Cortex of kidney (tissue), 1 donor: ENCODE measurements at places on chromosomes 1 and 21.

GRCh38 chr1:41810446-41810845 is 108.3 kb downstream of the HIVEP3 start:
- DNase-seq, result no peak

GRCh38 chr1:99358770-99359169 is 94.5 kb downstream of the PLPPR4 start:
- DNase-seq, result no peak

GRCh38 chr1:187411118-187411517 is 582.4 kb downstream of the PLA2G4A start:
- DNase-seq, result no peak

- no peak for DNase-seq
Observed at GRCh38 chr21:18989953-18990495, 586.4 kb upstream of the TMPRSS15 start.

DNA sequence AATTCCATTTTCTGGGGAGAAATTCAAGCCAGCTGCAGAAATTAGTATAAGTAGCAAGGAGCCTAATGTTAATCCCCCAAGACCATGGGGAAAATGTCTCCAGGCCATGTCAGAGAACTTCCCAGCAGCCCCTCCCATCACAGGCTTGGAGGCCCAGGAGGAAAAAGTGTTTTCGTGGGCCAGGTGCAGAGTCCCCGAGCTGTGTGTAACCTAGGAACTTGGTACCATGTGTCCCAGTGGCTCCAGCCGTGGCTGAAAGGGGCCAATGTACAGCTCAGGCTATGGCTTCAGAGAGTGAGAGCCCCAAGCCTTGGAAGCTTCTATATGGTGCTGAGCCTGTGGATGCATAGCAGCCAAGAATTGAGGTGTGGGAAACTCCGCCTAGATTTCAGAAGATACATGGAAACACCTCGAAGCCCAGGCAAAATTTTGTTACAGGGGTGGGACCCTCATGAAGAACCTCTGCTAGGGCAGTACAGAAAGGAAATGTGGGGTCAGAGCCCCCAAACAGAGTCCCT is 286.3 kb downstream of the MATN1 start:
- no peak for DNase-seq

GRCh38 chr1:111998332-111998731 is 8.9 kb upstream of the KCND3 start:
- DNase-seq, result no peak

GRCh38 chr1:20469406-20470076 is 16.5 kb downstream of the CAMK2N1 start:
- DNase-seq, result no peak

DNA sequence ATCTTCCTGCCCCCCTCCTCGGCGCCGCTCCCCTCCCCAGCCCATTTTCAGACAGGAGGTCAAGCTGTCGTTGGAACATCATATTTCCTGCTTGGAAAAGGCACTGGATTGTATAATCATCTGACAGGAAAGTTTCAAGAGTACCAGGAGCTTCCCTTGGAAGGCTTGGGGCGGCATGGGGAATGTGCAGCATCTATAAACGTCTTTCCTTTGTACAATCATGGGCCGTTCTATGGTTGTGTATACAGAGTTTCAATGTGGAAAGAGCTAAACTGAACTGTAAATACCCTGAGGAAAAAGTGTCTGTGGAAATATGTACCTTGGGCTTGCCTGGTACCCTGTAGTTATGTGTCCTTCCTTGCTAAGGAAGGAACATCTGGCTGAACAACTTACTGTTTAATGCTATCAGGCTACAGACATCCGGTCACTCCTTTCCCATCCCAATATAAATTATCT is 368.1 kb upstream of the ADGRL2 start:
- no peak for DNase-seq

GRCh38 chr21:35395728-35396127 is 346.6 kb upstream of the RUNX1 start:
- DNase-seq, result no peak

GRCh38 chr21:41916888-41917433 is 36.9 kb downstream of the C2CD2 start:
- DNase-seq, result no peak

- DNase-seq, result no peak
Observed at GRCh38 chr1:2466958-2467554, 9.0 kb upstream of the PLCH2 start.

DNA sequence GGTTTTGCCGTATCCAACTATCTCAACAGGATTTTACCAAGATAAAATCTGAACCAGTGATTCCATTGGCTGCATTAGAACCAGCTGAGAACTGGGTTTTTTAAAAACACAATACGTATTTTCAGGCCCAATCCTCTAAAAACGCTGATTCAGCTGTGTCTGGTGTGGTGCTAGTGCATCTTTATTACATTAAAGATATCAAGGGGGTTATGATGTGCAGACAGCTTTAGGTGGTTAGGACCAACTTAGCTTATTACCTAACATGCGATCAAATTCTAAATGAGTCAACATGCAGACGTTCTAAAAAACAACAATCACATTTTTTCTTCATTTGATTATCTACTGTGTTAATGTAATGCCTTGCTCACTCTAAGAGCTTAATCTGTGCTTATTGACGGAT is 32.0 kb upstream of the EXO1 start:
- DNase-seq, result no peak

- no peak for DNase-seq
Observed at GRCh38 chr1:109664671-109665070, 3.2 kb upstream of the GSTM2 start.

DNA sequence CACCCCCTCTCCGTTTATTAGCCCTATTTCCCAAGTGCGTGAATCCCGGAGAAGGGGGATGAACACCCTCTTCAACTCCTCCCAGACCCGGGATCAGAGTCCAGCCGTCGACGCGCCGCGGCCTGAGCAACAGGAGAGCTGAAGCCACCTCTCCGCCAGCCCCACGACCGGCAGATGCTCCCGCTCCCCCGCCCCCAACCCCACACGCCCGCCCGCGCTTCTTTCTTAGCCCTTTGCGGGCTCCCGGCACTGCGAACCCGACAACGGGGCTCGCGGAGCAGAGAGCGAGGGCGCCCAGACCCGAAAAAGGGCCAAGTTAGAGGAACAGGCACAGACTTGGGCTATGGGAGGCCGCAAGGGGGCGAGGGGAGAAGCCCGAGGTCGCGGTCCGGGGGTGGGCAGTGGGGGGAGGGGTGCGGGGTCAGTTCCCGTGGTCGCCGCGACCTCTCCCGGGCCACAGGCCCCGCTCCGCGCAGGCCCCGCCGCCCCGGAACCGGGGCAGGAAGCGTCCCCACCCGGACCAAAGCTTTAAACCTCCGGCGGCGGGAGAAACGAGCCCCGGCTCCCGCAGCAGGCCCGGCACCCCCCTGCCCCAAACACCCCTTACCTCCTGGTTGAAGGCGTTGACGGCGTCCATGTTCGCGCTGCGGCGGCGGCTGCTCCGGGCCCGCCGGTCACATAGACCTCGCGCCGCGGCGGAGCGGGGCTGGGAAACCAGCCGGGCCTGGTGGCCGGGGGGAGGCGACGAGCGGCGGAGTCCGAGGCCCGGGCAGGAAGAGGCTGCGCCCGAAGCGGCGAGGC is 662 bp downstream of the SCAF4 start:
- no peak for DNase-seq

GRCh38 chr1:24544239-24544638 is 11.6 kb upstream of the NCMAP start:
- DNase-seq, result no peak

DNA sequence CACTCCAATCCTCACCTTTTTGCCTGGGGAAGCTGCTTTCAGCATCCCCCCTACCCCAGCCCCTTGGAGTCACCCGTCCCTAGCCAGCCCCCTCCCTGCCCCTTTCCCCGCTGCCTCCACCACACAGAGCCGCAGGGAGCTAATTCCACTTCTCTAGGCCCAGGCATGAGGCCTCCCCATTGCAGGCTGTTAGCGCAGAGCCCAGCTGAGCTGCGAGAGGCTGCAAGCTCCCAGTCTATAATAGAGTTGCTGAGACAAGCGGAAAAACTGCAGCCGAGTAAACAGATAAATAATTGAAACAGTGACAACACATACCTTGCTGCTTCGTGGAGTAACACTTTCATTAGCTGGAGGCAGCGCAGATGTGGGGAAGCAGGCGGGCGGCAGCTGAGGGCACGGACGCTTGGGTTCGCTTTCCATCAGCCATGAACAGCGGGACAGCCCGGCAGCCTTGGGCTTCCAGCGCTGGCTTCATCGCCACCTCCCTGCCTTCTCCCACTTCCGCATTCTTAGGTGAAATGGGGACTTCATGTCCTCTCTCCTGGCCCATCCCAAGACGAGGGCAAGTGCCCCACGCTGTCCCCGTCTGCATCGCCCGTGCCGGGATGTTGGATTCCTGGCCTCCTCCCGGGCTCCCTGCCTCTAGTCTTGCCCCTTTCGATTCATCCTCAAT is 183.3 kb downstream of the IGSF21 start:
- DNase-seq, result no peak

GRCh38 chr1:16133007-16133961 is 22.6 kb downstream of the EPHA2 start:
- no peak for DNase-seq

- no peak for DNase-seq
Observed at GRCh38 chr1:7429290-7429689, 341.8 kb upstream of the VAMP3 start.

DNA sequence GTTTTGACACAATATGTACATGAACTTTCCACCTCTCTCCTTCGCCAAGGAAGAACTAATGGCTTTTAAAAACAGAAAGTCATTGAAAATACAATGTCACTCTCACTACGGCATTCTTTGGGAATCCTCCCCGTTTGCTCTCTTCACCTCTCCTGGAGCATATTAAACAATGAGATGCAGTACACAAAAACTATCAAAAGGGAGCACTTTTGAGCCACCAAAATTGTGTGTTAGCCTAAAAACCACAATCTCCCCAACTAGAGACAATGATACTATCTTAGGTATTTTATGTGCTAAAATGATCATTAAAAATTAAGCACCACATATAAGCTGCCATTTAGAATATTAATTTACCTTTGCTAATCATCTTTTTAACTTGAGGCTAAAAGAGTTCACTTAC is 425.5 kb downstream of the KCTD3 start:
- DNase-seq, result no peak

- DNase-seq, result no peak
Observed at GRCh38 chr1:1299686-1300351, 7.9 kb downstream of the ACAP3 start.

DNA sequence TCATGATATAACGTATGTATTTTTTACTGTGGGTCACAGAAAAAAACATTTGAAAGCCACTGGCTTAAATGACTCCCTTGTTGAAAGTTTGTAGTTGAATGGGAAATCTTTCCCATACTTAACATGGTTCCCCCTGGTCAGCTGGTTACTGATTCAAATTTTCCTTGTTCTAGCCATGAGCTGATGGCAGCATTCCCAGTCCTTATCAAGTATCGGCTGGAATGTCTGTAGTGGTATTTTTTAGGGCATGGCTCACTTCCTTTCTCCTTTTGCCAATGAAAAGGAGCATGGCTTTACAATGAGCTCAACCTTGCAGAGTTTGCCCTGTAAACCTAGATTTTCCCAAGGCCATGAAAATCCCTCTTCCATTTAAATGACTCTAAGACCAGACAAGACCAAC is 55.7 kb downstream of the GIPC2 start:
- no peak for DNase-seq

DNA sequence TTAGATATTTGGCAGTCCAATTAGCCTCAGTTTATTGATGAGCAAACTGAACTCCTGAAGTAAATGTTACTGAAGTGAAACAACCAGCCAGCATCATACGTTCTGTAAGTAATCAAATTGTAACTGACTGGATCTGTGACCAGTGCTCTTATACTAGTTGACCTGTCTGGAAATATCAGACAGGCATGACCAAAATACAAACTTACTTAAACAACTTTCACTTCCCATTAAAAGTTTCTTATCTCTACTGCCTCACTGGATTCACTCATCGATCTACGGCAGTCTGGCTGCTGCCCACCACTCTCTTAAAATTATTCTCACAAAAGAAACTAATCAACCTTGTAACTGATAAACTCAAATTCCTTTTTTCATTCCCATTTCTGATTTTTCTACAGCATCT is 56.4 kb downstream of the WDR3 start:
- no peak for DNase-seq

GRCh38 chr1:8989821-8990220 is 36.4 kb downstream of the SLC2A7 start:
- no peak for DNase-seq

DNA sequence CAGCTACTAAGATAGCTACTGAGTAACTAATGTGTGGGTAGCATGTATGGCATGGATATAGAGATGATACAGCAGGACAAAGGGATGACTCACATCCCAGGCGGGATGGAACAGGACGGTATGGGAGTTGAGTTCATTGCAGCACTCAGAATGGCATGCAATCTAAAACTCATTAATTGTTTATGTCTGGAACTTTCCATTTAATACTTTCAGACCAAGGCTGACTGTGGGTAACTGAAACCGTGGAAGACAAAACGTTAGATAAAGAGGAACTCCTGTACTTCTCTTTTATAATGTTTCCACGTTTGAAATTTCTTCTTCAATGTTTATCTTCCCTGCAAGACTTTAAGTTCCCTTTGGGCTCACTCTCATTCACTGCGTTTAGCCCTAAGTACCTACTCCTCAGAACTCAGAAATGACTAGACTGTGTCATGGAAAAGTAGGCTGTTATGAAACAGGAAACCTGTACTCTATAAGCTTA is 151.9 kb downstream of the MAGI3 start:
- DNase-seq, result no peak

- DNase-seq, result no peak
Observed at GRCh38 chr1:75952016-75952415, 19.8 kb upstream of the ASB17 start.

DNA sequence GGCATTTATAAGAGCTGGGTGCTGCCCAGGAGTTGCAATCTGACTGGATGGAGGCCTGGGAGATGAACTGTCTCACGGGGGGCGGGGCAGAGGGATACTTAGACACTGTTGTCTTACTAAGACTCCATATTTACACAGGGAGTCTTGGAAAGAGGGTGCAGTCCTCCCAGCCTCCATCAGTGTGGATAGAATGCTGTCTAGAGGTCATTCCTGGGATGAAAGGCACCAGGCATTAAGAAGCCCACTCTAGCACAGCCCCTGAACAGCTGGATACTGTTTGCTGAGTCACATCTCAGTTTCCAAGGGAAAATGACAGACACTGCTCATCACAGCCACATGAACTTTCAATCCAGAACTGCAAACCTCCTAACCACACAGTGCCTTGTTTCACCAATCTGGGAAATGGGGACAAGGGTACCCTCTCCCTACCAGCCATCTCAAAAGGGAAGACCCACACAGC is 43.3 kb downstream of the SSBP3 start:
- DNase-seq, result no peak

DNA sequence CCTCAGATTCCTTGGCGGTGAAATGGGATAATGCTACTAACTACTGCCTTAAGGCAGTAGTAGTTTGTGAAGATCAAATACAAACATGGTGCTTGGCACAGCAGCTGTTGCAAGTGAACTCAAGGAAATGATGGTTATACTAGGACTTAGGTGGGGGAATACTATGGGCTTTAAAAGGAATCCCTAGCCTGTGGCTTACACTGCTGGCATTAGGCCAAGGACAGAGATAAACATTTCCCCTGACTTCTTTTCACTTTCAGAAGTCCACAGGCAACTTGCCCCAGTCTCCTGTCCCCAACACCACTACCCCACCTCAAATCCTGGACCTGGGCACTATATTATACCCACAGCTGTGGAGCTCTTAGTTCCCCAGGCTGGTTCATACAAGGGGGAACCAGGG is 13.1 kb upstream of the VAMP4 start:
- no peak for DNase-seq
